AML-193 (cell line): ENCODE measurements at places on chromosomes 4 and X.

- DNase-seq: no peak
Measured at GRCh38 chr4:26462874-26463273, 27.4 kb downstream of the CCKAR start.

GRCh38 chr4:117965622-117966021 is 68.7 kb upstream of the NDST3 start:
- no peak for DNase-seq

DNA sequence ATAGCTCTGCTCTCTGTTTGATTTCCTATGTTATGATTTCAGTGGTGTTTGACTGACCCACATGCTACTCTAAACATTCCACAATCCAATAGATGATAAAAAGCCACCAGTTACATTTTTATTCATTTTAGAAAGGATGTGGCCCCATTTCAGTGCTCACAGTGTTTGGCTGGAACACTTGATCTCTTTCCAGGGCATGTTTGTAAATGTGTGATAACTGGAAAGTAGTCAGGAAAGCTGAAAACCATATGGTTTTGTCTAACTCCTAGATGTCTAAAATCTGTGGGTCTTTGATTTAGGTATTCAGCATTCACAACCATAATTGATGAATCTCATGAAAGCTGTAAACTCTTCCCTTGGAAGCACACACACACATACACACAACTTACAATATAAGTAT is 904.9 kb upstream of the AGA start:
- no peak for DNase-seq

DNA sequence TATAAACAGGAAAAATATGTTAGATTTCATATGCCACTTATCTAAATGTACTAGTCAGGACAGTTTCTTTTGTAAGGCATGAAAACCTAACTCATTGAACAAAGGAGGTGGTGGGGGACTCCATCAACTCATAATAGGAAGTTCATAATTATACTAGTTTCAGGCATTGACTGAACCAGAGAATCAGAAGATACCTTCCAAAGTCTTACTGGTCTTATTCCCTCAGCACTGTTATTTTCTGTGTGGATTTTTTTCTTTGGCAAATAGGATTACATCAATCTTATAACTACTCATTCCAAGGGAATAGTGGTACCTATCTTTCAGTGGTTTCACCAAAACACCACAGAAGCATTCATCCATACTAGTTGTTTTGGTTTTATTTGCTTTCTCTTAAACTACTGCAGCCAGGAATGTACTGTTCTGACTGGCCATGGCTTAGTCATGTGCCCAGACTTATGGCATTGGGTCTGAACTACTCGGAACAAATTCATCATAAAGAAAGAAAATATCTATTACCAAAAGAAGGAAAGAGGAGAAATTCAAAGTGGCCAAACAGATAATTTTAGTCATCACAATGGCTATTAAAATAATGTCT is 273.9 kb downstream of the ARAP2 start:
- DNase-seq: no peak

DNA sequence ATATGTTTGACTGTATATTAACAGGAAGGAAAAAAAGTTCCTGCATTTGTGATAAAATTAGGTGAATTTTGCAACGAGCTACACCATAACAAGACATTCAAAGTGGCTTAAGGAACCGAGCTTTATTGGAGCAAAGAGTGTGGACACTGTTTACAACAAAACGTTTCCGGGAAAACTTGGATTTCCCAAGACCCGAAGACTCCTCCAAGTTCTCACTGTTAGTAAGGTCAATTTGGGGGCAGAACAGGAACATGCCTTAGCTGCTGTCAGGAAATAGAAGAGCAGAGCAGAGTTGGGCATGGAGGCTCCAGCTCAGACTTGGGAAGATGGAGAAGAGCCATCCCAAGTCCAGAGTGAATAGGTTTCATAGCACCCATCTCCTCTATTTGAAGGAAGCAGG is 16.5 kb downstream of the ADH6 start:
- no peak for DNase-seq

GRCh38 chr4:68630371-68630770 is 40.1 kb downstream of the UGT2B15 start:
- DNase-seq: no peak

GRCh38 chrX:29419774-29420553 is 795.4 kb upstream of the MAGEB2 start:
- no peak for DNase-seq

GRCh38 chr4:38785901-38786402 is 3.2 kb upstream of the TLR10 start:
- DNase-seq: no peak

DNA sequence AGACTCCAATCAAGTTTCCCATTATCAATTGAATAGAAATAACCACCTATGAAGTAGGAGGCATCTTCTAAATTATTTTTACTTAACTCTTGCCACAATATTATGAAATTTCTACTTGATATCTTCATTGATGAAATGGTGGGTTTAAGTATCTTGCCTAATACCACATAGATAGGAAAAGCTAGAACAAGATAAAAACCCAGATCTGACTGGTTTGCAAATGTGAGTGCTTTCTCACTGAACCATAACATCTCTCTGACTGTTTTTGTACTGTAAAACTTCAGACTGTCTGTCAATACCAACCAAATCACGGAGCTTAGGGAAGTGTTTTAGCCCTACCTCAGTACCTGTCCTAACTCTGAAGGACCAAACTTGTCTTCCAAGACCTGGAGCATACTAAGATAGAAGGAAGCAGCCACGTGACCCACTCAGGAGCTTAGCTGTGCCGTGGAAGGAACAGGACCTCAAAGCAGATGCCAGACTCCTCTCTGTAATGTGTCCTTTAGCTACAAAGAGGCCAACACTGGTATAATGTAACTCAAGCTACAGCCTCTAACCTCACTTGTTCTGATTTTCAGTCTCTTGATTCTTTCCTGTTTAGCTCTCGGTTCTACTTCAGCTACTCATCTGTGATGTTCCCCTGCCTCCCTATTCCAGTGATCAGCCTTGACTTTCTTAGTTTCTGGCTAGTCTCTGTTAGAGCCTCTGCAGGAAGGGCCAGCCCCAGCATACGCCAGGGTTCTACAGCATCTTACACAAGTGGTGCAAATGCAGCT is 84.4 kb downstream of the LRP2BP start:
- DNase-seq: no peak

DNA sequence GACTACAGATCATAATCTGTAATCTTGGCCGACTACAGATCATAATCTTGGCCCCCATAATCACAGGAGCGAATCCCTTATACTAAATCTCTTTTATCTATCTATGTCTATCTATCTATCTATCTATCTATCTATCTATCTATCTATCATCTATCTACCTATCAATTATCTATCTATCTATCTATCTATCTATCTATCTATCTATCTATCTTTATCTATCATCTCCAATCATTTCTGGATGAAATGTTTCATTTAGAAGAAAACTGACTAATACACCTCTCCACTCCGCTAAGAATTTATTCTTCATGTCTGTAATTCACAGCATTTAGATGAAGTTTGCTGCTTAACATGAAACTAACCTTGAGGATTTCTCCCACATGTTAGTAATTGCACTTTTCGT is 45.0 kb upstream of the ACSL1 start:
- DNase-seq: no peak

GRCh38 chrX:130728208-130728607 is 174.8 kb downstream of the ENOX2 start:
- DNase-seq: no peak

GRCh38 chr4:11111876-11112275 is 316.8 kb downstream of the HS3ST1 start:
- no peak for DNase-seq

GRCh38 chr4:81600520-81601357 is 129.0 kb upstream of the RASGEF1B start:
- DNase-seq: no peak

- DNase-seq: no peak
Measured at GRCh38 chr4:147586637-147587036, 30.6 kb upstream of the TMEM184C start.

GRCh38 chr4:77154065-77154464 is 2.9 kb upstream of the CCNG2 start:
- DNase-seq: no peak

DNA sequence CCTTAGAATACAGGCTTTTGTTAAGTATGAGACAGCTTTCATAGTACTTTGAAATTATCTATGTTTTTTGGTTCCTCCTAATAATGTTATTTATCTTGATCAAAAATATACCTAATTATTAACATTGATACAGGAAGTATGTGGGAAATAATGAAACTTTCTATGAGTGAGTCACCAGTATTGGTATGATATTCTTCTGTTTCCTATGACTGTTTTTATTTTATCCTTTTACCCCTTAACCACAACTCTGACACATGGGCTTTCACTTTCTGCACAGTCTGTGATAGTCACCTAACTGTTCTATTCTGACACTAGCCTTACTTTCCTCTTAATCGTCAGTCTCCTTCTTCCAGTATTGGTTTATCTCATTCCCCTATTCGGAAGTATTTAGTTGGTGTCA is 4.7 kb downstream of the THAP9 start:
- no peak for DNase-seq

- DNase-seq: no peak
Measured at GRCh38 chr4:126267689-126268088, 952.9 kb downstream of the FAT4 start.

DNA sequence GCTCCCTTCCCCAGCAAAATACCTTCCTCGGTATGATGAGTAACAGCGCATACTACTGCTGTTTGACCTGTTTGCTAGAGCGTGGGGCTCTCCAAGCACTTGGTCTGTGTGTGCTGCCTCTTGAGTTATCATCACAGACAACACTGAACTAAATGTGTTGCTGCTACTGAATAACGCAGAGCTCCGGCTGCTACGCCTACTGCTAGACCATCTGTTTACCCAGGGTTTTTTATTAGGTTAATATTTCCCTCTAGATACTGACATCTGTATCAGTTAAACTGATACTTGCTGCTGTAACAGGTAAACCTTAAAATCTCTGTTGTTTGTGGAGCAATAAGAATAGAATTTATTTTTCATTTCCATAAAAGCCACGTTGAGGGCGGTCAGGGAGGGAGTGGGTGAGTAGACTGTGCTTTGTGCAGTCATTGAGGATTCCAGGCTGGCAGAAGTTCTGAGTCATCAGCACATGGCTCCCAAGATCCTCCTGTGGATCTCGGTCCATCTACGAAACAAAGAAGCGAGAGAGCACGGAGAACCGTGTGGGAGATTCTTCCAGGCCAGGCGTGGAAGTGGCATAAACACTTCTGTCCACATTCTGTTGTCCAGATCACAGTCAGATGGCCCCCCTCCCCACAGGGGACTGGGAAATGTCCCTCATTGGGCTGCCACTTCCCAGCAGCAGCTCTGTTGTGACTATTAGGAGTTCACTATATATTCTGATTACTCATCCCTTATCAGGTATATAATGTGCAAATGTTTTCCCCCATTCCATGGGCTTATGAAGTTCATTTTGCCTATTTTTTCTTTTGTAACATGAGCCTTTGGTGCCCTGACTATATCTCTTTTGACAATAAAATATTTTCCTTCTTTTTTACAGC is 14.1 kb downstream of the GRK4 start:
- no peak for DNase-seq

- no peak for DNase-seq
Measured at GRCh38 chr4:119093042-119093827, 42.4 kb upstream of the MYOZ2 start.

GRCh38 chrX:132744470-132744869 is 214.0 kb downstream of the HS6ST2 start:
- no peak for DNase-seq

DNA sequence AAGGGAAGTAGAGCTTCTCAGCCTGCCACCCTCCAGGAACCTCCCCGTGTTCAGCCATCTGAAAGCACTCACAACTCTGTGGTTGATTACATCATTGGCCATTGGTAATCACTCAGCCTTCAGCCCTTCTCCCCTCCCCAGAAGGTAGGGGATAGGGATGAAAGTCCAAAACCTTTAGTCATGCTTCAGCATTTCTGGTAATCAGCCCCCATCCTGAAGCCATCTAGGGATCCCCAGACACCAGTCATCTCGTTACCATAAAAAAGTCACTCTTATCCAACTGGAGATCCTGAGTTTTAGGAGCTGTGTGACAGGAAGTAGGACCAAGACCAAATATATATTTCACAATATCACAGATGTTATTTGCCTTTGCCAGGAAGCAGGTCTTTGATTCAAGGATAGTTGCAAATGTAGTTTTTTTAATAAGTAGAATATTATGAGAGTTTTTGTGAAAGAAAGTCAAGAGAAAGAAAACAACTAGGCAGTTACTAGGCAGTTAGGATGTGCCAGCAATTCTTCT is 364.6 kb upstream of the NOCT start:
- peak; percentile 59 for DNase-seq

DNA sequence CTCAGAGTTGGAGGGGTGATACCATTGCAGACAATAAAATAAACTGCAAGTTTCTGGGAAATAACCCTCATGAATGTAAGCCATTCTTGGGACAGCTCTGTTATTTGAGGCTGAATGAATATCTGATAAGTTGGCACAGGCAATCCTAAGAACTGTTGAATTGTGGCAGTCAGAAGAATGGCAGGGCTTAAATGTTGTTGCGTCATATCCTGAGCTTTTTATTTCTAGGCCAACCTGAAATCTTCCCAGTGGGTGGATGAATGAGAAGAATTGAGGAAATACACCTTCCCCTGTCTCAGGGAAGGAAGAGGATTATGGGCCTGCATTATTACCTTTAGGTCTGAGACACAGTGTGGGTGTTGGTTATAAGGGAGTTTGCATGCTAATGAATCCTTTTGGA is 64.4 kb upstream of the C4orf54 start:
- DNase-seq: peak; percentile 42

DNA sequence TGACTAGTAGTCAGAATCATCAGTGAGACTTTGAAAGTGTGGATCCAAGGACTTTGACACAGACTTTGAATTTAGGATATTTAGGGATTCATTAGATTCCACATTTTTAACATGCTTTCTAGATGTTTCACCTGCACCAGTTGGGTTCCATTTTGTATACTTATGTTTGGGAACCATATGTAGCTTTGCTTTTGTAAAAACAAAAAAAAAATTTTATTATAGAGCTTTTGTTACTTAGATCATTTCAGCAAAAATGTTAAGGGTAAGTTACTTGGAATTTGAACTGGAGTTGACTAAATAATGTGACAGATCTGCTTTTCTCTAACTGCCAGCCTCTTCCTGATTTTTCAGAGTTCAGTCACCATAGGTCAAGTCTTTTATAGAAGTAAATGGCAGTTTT is 14.6 kb downstream of the PDLIM5 start:
- no peak for DNase-seq

DNA sequence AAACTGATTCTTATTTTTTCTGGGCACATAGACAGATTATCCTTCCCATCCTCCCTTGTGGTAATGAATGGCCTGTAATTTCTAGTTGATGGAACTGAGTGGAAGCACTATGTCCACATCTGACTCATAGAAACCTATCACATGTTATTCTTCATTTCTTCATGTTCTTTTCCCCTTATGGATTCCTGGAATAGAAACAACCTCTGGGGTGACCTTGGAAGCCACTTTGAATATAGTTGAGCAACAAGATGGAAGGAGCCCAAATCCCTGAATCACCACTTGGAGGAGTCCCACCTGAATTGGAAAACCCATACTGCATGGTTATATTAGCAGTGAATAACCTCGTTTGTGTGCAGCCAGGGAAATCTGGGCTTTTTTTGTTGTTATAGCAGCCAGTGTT is 137.8 kb downstream of the MID1IP1 start:
- DNase-seq: no peak
